WTC11 (cell line): ENCODE measurements at places on chromosomes 3 and 15.

DNA sequence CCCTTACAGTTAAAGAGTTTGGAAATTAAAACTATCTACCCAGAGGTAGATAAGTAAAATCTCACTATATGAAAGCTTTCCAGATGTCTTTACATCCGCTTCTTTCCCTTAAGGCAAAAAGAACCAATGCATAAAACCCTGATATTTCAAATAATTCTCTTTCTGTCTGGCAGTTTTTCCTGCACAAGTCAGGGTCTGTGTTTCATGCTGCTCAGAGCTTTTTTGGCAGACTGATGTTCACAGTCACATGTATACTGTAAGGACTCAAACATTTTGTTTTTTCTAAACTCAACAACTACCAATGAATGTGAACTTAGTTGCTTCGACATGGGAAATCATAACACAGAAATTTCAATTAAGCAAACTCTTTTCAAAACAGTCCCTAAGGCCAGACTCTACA, 988.4 kb downstream of the EPHA3 start:
- DNase-seq = no peak

- DNase-seq = no peak
Observed at GRCh38 chr3:194773216-194773615, 87.5 kb downstream of the FAM43A start.

GRCh38 chr3:76943671-76944070, 96.2 kb upstream of the ROBO2 start:
- DNase-seq = no peak

DNA sequence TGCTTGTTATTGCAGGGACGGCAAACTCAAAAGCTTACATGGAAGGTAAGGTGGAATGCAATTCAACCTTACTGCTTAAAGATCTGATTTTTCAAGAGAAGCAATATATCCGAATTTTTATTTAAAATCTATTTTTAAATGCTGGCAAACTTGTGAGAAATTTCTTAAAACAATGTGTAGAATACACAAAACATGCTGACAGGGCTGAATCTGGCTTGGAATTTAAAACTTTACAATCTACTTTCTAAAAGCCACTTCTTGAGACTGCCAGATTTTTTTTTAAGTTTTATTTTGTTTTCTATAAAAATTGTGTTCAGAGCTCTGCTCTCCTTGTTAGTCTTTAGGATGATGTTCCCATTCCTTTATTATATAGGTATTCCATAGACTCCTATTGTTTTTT, 146.7 kb downstream of the ADAM10 start:
- no peak for DNase-seq

- DNase-seq = no peak
Observed at GRCh38 chr15:91424001-91424400, 323.9 kb downstream of the SV2B start.

- DNase-seq = no peak
Observed at GRCh38 chr15:31526916-31527690, 200.5 kb downstream of the KLF13 start.

DNA sequence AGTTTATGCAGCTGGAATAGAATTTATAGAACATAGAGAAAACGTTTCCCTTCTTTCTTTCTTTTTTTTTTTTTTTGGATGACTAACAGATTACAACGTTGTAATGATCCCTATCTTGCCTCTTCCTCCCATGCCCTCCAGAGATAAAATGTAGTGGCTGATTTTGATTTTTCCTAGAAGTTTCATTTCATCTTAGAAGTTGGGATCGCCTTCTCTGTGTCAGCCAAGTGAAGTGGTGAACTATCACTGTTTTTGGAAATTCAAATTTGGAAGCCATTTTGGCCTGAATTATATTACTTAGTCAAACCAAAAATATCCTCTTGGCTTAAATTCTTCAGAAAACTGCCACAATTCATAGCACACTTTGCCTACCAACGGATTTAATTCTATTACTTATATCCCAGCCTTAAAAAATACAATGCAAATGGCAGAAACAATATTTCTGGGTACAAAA, 1025.5 kb upstream of the NR2F2 start:
- no peak for DNase-seq

DNA sequence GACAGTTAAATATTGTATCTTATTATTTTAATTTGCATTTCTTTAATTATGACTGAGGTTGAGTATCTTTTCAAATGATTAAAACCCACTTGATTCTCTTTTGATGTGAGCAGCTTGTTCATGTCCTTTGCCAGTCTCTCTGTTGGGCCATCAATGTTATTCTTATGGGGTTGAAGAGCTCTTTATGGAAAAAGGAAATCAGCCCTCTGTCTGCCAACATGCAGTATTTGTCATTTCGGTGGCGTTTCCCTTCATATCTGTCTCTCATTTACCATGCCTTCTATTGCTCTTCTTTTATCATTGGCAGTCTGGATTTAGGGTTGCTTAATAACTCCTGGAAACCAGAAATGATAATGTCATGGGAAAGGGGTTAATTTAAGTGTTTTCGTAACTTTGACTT, 340.7 kb upstream of the DNAJC19 start:
- no peak for DNase-seq

GRCh38 chr3:51585197-51585596, 46.7 kb downstream of the RAD54L2 start:
- no peak for DNase-seq

DNA sequence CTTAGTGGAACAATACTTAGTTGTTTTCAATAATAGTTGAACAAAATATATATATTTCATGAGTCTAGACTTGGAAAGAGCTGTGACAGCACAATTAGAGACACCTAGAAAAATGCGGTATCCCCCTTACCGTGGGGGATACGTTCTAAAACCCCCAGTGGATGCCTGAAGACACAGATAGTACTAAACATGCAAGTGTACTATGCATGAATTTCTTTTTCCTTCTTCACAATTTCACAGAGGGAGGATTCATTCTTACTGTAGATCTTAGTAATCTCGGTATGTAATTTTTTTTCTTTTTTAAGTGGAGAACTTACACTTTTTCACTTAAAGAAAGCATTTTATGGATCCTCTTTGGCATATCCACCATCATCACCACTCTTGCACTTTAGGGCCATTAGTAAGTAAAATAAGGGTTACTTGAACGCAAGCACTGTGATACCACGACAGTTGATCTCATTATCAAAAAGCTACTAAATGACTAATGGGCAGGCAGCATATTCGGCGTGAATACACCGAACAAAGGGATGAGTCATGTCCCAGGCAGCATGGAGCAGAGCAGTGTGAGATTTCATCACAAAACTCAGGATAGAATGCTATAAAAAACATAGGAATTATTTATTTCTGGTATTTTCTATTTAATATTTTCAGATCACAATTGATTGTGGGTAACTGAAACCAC, 72.3 kb upstream of the ZNF280D start:
- DNase-seq = no peak

- peak; percentile 89 for DNase-seq
Observed at GRCh38 chr3:169149349-169149890, 514.1 kb downstream of the MECOM start.

DNA sequence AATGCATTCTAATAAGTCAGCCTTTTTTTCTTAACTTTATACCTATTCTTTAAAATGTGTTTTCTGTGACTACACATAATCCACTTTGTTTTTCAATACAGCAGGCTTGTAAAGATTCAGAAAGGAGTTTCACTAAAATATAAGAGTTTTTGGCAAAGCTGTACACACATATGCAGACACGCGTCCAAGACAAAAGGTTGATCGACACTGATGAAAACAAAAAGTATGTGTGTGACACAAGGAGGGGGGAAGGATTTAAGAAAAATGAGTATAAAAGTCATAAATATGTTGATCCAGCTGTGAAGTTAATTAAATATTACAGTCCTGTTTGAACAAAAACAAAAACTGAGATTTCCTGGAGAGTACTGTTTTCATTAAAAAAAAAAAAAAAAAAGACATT, 294.5 kb upstream of the RARB start:
- no peak for DNase-seq

DNA sequence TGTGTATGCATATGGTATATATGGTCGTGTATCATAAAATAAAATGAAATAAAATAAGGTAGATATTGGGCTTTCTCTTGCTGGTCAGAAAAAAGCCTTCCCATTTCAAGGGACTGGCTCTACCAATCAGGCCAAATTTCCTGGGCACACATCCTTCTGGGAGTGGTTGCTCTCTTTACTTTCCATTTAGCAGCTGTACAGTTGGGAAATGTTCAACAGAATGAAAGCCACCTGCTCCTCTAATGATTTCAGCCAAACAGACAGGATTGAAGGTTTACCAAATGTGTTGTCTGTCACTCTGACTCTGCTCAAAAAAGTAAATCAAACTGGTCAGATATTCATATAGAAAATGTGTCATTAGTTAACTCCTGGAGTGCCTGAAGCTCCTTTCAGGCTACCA, 380.4 kb downstream of the ROBO2 start:
- DNase-seq = no peak

DNA sequence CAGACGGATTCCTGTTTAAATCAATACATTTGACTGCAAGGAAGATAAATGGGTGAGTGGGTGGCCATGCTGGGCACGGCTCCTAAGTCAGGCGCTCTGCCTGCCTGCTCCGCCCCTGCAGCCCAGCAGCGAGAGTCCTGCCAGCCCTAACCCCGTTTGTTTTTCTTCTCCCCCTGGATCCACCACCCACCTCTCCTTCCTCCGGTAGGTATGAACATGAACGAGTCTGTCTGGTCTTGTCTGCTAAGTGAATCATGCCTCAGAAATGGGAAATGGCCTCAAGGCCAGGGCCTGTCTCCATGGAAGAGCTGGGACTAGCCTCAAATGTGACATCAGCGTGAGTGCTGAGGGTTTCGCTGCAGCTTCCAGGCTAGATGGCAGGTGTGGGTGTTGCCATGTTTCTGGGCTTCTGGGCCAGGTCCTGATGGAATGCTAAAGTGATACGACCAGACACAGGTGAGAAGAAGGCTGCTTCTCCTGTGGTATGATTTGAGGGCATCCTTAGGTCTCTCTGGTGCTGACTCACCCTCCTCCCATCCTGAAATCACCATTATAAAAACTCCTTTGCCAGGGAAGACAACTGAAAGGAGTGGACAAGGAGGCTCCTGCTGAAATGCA, 5.6 kb upstream of the FEM1B start:
- DNase-seq = no peak

- no peak for DNase-seq
Observed at GRCh38 chr3:114307222-114307830, 13.5 kb downstream of the TIGIT start.

GRCh38 chr15:74988007-74988800, 7.2 kb upstream of the SCAMP5 start:
- DNase-seq = peak; percentile 74

DNA sequence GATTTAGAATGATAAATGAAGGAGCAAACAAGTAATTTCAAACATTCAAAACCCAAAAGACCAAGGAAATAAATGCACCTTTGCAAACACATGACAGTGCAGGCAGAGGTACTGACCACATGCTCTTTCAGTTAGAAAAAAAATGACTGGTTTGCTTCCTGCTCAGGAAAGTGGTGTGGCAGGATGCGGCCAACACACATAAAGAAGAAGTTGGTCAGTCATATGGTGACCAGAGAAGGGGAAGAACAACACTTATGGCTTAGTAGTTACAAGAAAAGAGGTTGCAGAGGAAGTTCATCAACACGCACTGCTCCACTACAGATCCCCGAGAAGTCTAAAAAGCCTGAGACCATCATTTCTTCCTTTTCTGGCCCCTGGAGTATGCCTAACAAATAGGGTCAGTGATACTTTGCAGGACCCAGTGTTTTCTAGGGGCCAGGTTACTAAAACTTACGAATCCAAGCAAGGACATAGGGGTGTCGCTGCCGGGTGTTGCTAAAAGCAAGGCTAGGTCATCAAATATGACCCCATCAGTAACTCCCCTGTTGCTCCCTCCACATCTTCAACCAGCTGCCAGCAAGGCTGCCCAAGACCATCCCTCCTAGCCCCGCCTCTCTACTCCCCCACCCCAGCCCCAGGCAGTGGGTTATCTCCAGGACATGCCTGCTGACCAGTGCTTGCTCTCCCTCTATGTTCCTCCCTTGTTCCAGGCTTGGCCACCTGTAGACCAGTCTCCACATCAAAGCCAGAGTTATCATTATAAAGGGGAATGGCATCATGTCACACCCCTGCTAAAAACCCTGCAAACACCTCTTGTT, 11.2 kb downstream of the ATP8B4 start:
- DNase-seq = no peak

DNA sequence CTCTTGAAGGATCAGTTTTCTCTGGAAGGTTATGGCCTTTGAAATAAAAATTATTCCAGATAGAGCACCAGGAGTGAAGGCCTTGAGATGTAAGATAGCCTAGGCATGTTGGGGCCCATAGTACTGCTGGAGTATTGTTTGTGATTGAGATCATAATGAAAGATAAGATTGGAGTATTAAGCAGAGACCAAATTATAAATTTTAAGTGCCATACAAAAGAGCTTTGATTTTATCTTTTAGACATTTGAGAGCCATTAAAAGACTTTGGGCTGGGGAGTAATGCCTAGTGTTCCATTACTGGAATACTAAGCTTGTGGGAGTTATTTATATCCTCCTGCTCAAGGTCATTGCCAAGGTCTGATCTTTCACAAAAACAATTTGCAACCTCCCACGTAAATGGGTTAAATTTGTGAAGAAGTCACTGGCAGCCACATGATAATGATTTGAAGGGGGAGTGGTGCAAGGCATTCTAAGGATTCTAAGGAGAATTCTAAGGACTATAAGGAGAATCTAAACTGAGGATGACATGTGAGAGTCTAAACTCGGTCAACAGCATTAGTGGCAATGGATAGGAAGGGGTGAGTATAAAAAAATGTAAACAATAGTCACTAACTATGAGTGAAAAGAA, 12.8 kb downstream of the ELL3 start:
- no peak for DNase-seq

DNA sequence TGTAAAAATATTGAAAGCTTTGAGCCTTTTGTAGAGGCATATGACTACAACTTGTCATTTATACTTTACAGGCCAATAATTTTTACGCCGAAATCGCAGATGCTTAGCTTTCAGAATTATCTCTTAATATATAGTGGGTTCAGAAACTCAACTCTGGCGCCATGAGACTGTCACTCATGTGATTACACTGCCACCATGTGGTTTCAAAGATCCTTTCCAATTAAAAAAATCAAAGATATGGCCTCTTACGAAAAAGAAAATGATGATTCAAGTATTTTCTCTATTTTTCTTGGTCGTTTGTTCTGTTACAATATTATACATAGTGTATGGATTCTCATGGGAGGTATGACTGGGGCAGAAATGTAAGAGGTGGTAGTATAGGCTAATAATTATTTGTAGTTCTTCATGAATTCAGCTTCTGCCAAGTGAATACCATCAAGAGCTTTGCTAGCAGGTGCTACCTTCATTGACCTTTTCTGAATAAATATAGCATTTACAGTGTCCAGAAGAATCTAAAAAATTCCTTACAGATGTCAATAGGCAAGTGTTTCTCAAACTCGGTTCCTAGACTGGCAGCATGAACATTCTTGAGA, 751.7 kb upstream of the GOLIM4 start:
- no peak for DNase-seq
